ENCODE measurements at places on chromosomes 3 and 15. TPM values are rescaled to one million over a fixed set of nuclear protein-coding genes. Genes with fewer than 3 reads are reported as not detected.

- DNase-seq, result no peak
These were observed 88.2 kb downstream of the FAM43A start for GRCh38 chr3:194773771-194774455.

DNA sequence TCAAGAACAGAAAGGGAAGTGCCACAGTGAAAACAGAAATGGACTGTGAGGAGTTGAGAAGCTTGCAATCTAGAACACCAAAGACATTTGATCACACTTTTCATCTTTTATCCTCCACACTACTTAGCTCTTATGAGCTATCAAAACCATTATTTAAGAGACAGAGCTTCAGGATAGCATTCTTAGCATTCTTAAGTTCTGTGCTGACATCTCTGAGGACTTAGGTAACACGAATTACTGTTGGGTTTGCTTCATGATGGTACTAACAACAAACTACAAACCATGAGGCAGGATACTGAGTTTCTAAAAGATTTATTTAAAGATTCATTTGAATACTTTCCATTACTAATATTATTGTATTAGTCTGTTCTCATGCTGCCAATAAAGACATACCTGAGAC, 1038.6 kb downstream of the TUSC7 start:
- peak; percentile 42 for DNase-seq

DNA sequence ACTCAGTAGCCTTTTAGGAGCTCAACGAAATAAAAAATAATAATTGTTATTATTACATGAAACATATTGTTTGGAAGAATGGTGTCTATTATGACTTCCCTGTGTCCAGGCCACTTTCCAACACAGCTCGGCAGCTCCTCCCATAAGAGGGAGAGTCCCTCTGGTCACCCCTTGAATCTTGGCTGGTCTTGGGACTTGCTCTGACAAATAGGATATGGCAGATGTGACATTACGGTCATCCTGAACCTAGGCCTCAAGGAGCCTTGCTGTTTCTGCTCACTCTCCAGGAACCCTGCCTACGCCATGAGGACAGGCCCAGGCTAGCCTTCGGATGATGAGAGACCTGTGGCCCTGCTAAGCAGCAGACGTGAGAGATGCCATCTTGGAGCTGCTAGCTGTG, 71.8 kb downstream of the OXNAD1 start:
- no peak for DNase-seq

GRCh38 chr15:90836296-90836871, 32.0 kb upstream of the FURIN start:
- DNase-seq, result peak; percentile 91

SLC9C1 gene
- total RNA-seq, result not detected

Measured in IMR-90 (cell line).